ENCODE measurements at places on chromosomes 5 and 9.

- H3K4me1 ChIP-seq = no peaks in the 10 kb centered on the region
- no peaks in the 10 kb centered on the region for H3K36me3 ChIP-seq
- H3K4me3 ChIP-seq = no peak overlapping the region
- H3K27ac ChIP-seq = no peak overlapping the region
These were observed 79.7 kb upstream of the OSMR start for GRCh38 chr5:38766151-38766550.

DNA sequence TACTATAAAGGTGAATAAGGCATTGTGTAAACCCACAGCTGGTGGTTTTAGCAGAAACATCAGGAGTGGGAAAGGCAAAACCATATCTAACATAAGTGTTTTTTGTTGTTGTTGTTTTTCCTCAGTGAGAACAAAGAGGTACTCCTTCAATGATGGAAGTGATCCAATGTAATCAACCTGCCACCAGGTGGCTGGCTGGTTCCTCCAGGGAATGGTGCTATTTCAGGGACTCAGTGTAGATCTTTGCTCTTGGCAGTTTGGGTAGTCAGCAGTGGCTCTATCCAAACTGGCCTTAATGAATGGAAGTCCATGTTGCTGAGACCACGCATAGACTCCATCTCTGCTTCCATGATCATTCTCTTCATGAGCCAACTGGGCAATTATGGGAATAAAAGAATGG lies 10.8 kb downstream of the DMRTA1 start:
- H3K4me1 ChIP-seq = no peaks in the 10 kb centered on the region
- no peak overlapping the region for H3K27ac ChIP-seq
- H3K4me3 ChIP-seq = no peak overlapping the region
- no peak for DNase-seq
- peaks cover 2% of the 10 kb centered on the region for H3K27me3 ChIP-seq

- H3K27ac ChIP-seq = no peak overlapping the region
- H3K4me3 ChIP-seq = no peak overlapping the region
- H3K4me1 ChIP-seq = no peaks in the 10 kb centered on the region
- H3K27me3 ChIP-seq = no peaks in the 10 kb centered on the region
- no peaks in the 10 kb centered on the region for H3K36me3 ChIP-seq
- DNase-seq = no peak
These were observed 869.4 kb upstream of the CDH6 start for GRCh38 chr5:30324083-30324482.

- peaks cover 14% of the 10 kb centered on the region for H3K4me1 ChIP-seq
- peaks cover 27% of the 10 kb centered on the region for H3K36me3 ChIP-seq
- DNase-seq = no peak
- peak overlapping the region; percentile 21 for H3K27ac ChIP-seq
These were observed 39.0 kb upstream of the EXOC3 start for GRCh38 chr5:403995-404394.

DNA sequence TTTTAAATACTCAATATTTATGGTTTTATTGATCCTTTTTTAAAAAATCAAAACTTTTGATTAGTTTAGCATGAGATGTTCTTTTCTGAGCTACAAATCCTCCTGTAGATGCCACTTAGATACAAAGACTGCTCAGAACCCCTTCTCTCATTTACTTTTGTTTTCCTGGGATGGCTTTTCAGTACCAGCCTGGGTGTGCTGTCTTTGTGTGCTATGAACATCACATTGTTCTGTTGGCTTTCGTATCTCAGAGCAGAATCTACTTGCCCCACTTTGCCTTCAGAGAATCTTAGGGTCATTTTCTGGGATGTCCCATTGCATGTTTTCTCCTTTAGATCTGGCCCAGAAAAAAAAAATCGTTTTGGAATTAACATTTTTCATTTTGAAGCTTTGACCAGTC lies 85.9 kb downstream of the RASGRF2 start:
- H3K4me3 ChIP-seq = no peak overlapping the region
- peaks cover 6% of the 10 kb centered on the region for H3K4me1 ChIP-seq
- H3K27ac ChIP-seq = no peak overlapping the region
- no peak for DNase-seq
- peaks cover 23% of the 10 kb centered on the region for H3K36me3 ChIP-seq

- no peaks in the 10 kb centered on the region for H3K27me3 ChIP-seq
- H3K27ac ChIP-seq = peak overlapping the region; percentile 66
- H3K4me1 ChIP-seq = peaks cover 28% of the 10 kb centered on the region
These were observed 60.6 kb downstream of the CYFIP2 start for GRCh38 chr5:157326440-157327005.

Data from activated CD4-positive, alpha-beta T cell treated with anti-CD3 and anti-CD28 coated beads, Interleukin-2, amount 10 ng/mL, durations not matched to agents 24 days and 14 days (primary cell).